Umbilical cord (tissue), 2 donors: ENCODE measurements at places on chromosomes 7 and 10. TPM values are rescaled to one million over a fixed set of nuclear protein-coding genes. Genes with fewer than 3 reads are reported as not detected.

GRCh38 chr7:98212532-98213041 is 1.3 kb downstream of the BHLHA15 start:
- no peak for DNase-seq

DNA sequence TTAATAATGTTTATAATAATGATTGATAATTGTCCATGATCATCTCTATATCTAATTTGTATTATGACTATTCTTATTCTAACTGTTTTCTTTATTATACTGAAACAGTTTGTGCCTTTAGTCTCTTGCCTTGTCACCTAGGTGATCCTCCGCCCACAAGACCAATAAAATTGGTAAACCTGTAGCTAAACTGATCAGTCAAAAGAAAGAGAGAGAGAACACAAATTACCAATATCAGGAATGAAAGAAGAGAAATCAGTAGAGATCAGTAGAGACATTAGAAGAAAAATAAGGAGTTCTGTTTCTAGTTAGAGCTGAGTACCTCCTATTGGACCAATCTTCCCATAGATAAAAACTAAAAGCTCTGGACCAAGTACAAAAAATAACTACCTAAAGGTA is 6.1 kb upstream of the COA1 start:
- no peak for DNase-seq

- peak; percentile 24 for DNase-seq
Measured at GRCh38 chr10:78212786-78213175, 179.1 kb downstream of the RPS24 start.

GRCh38 chr10:23015021-23015707 is 80.2 kb upstream of the MSRB2 start:
- DNase-seq, result no peak

- no peak for DNase-seq
Measured at GRCh38 chr7:30923774-30924413, 12.2 kb downstream of the AQP1 start.

GRCh38 chr10:110363572-110364411 is 59.1 kb upstream of the SMNDC1 start:
- no peak for DNase-seq

DNA sequence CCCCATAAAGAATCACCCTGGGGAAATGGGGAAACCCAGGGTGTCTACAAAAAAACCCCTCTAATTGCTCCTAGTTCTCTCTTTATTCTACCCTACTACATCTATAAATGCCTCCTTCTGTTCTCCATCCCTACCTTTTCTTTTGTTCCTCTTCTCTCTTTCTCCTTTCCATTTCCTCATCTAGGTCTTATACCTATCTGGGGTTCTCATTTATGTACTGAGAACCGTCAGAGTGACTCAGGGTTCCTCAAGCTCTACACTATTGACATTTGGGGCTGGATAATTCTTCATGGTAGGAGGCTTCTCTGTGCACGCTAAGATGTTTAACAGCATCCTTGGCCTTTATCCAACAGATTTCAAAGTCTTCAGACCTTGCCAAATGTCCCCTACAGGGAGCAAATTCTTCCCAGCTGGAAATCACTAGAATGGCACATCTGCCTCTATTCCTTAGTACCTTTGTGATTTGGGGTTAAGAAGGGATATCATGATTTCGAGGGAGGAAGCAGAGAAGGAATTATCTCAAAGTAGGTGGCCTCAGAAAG is 137.4 kb upstream of the PTN start:
- no peak for DNase-seq

- DNase-seq, result no peak
Measured at GRCh38 chr7:91550931-91551330, 286.7 kb downstream of the FZD1 start.

DNA sequence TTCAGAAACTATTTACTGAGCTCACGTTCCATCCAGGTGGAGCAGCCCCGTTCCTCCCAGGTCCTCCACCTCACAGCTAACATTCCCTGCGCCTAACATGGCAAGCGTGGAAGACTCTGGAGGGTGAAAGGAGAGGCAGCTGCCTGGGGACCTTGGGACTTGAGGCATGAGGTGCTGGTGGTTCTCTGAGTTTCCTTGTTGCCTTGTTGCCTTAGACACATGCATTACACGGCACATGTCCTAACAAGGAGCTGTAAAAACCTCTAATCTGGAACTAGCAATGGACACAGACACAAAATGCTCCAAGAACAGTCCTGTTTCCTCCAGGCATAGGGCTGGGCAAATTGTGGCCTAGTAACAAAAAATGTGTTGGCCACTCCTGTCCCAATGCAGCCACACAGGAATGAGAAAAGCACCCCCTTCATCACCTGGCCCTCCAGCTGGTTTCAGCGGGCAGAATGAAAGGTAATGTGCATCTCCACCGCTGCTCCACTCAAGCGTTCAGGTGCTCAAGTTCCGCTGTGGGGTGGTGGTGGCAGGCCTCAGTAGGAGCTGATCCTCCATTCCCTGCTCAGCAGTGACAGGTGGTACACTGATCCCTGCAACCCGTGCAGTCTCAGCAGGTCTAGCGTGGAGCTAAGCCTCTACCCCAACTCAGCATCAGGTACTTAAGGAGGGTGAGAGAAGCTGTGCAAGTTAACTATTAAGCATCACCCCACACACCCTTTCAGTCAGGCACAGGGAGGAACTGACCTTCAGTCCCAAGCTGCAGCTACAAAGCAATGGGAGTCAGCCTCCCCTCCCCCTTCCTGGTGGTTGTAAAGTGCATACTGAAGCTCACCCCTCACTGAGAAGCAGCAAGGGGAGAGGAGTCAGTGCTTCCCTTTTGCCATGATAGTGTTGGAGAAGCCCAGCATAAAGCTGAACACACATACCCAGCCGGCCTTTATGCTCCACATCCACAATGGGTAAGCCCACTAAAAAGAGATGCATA is 382.8 kb downstream of the SDK1 start:
- no peak for DNase-seq

DNA sequence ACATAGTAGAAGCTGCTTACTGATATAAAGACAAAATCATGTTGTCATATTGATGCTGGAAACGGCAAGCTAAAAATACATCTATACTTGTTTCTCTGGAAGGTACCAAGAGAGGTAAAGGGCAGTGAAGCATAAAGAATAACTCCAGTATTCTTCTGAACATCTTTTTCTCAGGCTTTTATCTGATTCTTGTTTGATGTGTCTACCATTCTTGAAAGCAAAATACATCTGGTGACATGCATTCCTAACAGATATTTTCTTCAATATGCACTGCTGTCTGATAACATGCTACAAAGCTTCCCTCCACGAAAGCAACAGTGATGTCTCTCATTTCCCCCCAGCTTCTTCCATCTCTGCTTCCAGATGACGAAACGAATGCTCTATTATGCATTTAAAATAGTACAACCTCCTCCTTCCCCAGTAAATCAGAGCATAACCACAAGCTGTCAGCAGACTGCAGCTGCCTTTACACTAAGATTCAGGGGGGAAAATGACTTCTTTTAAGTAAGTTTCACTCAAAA is 100.8 kb downstream of the ARHGAP21 start:
- peak; percentile 52 for DNase-seq

GRCh38 chr10:126731610-126731990 is 61.1 kb upstream of the C10orf90 start:
- peak; percentile 70 for DNase-seq

- DNase-seq, result peak; percentile 42
Measured at GRCh38 chr10:124185084-124185483, 91.7 kb upstream of the CHST15 start.

KMT2C gene
- total RNA-seq, result 66.7 TPM

GOLGA7B gene
- total RNA-seq, result 0.96 TPM

SLC13A1 gene
- 0.48 TPM for total RNA-seq

AKR1C1 gene
- 11.8 TPM for total RNA-seq
